ENCODE measurements at places on chromosomes 2 and 18.

- DNase-seq, result no peak
These were observed 1.8 kb upstream of the ZC3H8 start for GRCh38 chr2:112256654-112257053.

GRCh38 chr2:179412112-179412511 is 147.5 kb upstream of the SESTD1 start:
- DNase-seq, result peak; percentile 18

GRCh38 chr2:217950401-217950871 is 52.4 kb downstream of the TNS1 start:
- no peak for DNase-seq

DNA sequence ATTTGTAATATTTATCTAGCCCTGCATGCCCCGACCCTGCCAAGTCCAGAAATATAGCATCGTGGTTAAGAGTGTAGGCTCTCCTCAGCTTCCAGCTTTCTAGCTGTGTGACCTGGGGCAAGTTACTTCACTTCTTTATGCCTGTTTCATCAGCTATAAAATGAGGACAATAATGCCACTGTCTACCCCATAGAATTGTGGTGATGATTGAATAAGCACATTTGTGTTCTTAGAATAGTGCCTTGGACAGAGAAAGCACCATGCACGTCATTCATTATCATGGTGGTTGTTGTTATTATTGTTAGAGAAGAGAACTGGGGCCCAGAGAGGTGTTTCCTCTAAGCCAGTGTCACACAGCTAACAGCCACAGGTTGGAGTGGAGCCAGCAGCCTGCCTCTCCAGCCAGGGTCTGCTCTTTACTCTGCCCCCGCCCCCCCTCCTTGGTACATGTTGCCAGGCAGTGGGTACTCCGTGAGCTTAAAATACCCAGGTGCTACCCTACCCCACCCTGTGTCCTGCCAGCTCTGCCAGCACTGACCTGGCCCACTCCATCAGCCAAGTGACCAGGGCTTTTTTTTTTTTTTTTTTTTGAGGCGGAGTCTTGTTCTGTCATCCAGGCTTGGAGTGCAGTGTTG is 202.1 kb downstream of the CTIF start:
- DNase-seq, result no peak

All from kidney epithelial cell (primary cell).